Fibroblast of the aortic adventitia (primary cell): ENCODE measurements at places on chromosomes 6 and 20. TPM values are rescaled to one million over a fixed set of nuclear protein-coding genes. Genes with fewer than 3 reads are reported as not detected.

The KCNB1 gene
- total RNA-seq = 0.27 and 0.41 TPM in 2 replicates

DNA sequence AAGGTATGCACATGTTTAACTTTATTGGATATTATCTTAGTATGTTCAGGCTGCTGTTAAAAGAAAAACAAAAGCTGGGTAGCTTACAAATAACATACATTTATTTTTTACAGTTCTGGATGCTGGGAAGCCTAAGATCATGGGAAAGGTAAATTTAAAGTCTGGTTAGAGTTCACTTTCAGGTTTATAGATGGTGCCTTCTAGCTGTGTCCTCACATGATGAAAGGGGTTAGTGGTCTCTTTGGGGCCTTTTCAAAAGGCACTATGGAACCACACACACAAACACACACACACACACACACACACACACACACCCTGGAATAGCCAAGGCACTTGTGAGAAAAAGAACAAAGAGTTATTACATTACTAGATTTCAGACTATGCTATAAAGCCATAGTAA lies 805.8 kb upstream of the GJE1 start:
- DNase-seq = no peak

The PGC gene
- not detected in 2 replicates for total RNA-seq

GRCh38 chr6:7848229-7848628 lies 62.4 kb downstream of the TXNDC5 start:
- no peak for DNase-seq

The SLC25A27 gene
- total RNA-seq = 6.2 and 27.3 TPM in 2 replicates

The OPRM1 gene
- not detected in 2 replicates for total RNA-seq

DNA sequence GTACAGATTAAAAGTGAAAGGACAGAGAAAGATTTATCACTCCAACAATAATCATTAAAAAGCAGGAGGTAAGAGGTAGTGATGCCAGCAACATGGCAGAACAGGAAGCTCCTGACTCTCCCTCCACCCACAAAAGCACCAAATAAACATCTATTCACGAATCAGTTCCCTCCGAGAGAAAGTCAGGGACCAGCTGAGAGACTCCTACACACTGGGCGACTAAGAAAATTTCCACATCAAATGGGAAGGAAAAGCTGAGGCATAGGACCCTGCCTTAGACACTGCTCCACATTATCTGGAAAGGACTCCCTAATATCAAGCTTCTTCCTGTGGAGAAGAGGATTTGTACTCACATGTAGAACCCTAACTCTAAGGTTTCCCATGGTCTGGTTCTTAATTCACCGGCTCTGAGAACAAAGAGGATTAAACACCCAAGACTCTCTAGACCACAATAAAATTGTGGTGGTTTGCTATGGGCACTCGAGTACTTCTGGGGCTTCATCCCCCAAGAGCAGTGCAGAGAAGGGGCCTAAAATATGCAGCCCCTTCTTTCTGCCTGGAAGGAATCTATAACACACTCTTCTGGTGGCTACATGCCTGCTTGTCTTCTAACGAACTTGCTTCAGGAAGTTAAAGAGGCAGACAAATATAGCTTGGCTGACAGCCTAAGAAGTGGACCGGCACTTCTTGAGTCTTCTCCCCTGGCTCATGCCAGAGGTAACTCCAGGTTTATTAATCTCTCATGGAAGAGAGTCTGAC lies 29.4 kb upstream of the ASF1A start:
- DNase-seq = no peak

- DNase-seq = no peak
Observed at GRCh38 chr6:169966312-169967181, 215.1 kb downstream of the ERMARD start.

DNA sequence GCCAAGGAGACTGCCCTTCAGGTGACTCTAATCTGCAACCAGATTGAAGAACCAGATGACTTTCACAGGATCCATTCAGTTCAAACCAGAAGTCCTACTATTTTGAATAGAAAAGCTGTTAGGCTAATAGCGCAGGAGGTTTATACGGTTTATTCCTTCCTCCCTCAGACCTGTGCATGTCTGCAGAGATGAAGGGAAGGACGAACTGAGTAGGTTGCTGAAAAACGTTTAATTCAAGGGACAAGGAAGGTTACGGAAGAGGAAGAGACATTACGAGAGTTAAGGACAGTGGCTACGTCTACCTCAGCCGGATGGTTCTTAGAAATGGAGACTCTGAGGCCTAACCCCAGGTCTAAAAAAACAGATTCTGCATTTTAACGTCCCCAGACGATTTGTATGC lies 978 bp downstream of the AURKA start:
- no peak for DNase-seq

The FOXQ1 gene
- total RNA-seq = 1.3 TPM in 1 of 2 replicates, not detected in the other

The NUP43 gene
- total RNA-seq = 20.6 and 45.6 TPM in 2 replicates

DNA sequence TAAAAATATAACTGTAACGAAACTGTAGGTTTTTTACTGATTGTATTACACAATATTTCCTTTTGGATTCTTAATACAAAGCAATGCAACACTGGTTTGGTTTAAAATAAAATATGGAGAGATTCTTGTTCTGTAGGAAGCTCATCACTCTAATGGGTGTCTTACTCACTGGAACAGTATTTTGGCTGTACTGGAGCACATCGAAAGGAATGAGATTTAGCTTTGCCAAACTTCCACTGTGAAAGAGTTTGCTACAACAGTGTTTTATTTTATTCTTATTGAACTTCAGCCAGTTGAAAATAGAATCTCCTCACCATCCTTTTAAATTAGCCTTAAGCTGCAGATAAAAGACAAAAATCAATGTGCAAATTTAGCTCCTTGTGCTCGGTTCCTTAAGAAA lies 230.7 kb upstream of the QKI start:
- DNase-seq = peak; percentile 24

DNA sequence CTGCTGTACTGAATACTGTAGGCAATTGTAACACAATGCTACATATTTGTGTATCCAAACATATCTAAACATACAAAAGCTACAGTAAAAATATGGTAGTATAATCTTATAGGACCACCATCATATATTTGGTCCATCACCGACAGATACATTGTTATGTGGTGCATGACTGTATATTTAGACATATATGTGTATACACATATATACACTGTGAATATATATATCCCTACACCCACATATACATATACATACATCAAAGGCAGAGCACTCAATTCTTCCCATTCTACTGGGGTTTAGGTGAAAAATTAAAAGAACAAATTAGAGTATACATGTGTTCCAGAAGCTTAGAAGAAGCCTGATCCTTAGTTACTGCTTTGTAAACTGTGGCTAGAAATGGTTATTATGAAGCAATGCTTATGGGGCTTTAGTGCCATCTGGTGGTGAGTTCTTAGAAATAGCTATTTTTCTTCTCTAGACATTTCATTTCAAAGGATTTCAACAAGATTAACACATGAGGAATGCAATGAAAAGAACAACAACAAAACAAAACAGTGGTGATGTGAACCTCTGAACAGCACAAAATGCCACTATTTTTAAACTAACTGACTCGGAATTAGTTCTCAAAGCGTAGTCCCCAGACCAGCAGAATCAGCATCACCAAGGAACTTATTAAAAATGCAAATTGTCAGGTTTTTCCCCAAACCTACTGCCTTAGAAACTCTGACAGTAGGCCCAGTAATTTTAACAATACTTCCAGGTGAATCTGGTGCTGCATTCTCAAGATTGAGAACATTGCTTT lies 38.0 kb downstream of the PKHD1 start:
- peak; percentile 58 for DNase-seq

The ARID1B gene
- total RNA-seq = 47.7 and 55.9 TPM in 2 replicates
